Bronchial epithelial cell (primary cell): ENCODE measurements at places on chromosomes 2 and 18.

DNA sequence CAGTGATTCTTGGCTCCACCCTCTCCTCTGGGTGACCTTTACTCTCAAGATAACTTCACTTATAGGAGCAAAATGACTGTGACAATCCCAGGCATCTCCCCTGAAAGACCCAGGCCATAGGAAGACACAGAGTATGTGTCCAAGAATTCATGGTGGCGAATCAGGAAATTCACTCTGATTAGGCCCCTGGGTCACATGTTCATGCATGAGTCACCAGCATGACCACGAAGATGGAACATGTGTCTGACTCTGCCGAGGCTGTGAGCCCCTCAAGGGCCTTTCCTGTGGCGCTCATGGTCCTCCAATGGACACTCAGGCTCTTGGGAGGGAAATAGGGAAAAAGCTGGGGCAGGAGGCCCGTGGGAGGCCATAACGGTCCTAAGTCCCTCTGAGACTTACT is 74.0 kb upstream of the TEX51 start:
- no peak for DNase-seq

GRCh38 chr2:160411167-160411566 is 82.4 kb downstream of the RBMS1 start:
- peak; percentile 87 for DNase-seq

DNA sequence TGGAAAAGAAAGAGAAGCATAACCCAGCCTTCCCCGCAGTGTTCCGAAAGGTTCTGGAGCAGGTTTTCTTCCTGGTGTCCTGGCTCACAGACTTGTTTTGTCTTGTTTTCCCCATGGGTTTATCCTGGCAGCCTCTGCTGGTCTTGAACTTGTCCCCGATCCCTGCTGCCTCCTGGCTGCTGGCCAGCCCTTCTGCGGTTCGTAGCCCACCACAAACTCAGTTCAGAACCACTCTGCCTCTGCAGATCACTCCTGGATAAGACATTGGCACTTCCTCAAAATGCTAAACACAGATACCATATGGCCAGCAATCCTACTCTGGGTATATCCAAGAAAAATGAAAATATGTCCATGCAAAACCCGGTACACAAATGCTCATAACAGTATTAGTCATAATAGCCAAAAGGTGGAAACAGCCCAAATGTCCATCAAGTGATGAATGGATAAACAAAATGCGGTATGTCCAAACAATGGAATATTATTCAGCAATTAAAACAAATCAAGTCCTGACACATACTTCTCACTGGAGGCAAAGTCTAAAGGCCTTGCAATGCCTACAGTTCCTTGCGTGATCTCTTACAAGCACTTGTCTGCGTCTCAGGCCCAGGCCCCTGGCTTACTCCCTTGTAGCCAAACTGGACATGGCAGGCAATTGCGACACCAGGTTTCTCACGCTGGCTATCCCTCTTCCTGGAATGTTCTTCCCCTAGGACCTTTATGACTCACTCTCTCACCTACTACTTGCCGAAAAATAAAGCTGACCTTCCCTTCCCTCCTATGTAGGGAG is 28.0 kb upstream of the ARHGEF4 start:
- DNase-seq = peak; percentile 99

DNA sequence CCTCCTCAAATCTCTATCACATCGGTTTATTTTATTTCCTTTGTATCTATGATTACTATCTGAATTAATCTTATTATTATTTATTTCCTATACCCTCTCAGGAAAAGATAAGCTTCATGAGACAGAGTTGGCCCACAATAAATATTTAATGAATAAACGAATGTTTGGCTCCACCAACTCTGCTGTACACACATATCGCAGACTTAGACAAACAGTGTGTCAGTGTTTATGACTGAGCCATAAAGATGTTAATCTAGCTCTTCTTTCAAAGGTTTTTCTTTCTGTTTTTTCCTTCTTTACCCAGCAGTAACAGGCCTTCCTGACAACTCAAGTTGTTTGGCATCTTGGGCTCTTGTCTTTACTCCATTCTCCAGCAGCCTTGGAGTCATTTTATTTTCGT is 329.5 kb downstream of the CDH2 start:
- no peak for DNase-seq

DNA sequence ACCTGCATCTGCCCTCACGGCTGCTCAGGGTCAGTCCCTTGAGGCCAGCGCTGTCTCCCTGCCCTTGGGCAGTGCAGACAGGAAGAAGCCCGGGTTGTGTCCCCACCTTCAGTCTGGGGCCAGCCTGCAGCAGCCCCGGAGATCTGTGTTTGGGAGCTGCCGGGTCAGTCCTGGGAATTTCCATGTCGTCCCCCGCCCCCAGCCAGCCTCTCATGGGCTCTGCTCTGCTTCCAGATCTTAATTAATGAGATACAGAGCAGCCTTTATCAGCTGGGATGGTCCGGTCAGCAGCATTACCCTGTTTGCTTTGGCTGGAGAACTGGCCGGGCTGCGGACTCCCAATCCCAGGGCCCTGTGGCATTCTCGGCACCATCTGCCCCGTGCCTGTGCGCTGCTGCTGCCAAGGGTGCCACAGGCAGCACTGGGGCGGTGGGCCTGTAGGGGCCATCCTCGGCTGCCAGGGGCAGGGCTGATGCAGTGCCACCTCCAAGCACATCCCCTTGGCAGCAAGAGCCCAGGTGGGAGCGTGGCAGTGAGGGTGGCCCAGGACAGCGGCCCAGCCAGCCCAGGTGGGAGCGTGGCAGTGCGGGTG is 2.4 kb downstream of the BOK start:
- DNase-seq = no peak

DNA sequence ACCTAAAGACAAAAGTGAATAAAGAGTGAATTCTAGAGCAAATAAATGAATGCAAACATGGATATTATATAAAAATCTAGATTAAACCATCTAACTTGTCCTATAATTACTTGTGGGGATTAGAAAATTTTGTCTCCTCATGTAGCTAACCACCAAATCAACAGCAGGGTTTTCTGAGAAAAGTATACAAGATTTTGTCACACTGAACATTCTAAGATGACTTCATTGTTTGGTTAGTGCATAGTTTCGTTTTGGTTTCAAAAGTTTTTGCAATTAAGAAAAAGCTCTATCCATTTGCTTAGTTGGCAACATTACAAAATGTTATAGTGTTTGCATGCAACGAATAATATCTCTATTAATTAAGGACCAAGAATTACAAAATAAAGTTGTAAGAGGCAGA is 125.0 kb downstream of the LRP2 start:
- DNase-seq = no peak

GRCh38 chr2:134370655-134371445 is 117.0 kb downstream of the MGAT5 start:
- DNase-seq = no peak

- peak; percentile 92 for DNase-seq
Observed at GRCh38 chr2:212227755-212228154, 310.8 kb downstream of the ERBB4 start.

GRCh38 chr2:42448163-42448562 is 45.6 kb downstream of the KCNG3 start:
- DNase-seq = no peak

DNA sequence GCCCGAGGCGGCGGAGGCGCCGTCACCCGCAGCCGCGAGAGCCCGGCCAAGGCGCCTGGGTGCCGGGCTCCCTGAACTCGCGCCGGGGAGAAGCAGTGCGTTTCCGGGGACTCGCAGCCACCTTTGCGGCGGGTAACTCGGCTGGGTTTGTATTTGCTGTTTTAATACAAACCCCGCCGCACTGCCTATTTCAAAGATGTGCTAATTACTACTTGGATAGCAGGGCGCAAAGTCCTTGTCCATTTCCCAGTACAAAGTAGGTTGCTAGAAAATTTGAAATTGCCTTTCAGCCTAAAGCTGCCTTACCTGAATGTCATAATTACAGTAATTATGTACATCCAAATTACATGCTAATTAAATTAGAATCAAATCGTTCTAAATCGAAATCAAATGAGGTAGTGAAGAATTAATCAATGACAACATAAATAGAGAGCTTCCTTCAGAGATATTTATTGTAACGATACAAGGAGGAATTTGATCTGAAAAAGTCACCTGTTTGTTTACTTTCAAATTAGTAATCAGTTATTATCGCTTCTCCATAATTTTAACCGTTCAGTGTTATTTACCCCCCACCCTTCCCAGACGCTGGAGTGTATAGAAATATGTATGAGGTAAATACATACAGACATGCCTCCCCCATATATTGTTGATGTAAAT is 8.1 kb downstream of the SP9 start:
- DNase-seq = no peak

DNA sequence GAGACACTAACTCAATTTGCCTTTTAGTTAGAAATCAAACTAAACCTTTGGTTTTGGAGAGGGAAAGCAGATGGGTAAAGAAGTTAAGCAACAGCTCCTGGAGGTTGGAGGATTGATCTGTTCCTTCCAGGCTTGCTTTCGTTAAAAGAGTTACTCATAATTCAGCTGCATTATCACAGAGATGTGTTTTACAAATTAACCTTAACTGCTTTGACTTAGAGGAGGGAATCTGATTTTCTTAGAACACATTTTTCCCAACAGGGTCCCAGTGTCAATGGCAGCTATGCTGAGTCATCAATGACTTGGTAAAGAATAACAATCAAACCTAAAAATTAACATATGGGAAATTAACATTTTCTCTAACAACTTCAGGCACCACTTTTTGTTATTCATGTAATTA is 113.4 kb downstream of the COPS8 start:
- no peak for DNase-seq

- DNase-seq = no peak
Observed at GRCh38 chr18:50862401-50862800, 16.5 kb upstream of the ME2 start.

GRCh38 chr18:72233106-72233505 is 311.0 kb downstream of the CBLN2 start:
- no peak for DNase-seq

DNA sequence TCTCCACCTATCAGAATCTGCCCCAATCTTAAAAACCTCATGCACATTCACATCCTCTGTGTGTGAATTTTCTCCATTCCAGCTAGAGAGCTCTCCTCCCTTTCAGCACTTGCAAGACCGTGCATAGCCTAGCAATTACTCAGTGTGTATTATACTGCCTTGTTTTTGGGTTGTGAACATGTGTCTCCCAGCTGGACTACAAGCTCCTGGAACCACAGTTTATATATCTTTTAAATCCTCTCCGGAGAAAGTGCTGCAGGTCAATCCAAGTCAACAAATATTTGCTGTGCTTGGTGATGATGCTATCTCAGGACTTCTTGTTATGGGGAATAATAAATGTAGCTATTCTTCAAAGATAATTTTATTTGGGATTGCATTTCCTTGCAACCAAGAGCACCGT is 58.2 kb upstream of the MEX3C start:
- no peak for DNase-seq
